ENCODE measurements at places on chromosomes 1 and 21. TPM values are rescaled to one million over a fixed set of nuclear protein-coding genes. Genes with fewer than 3 reads are reported as not detected.

The CNIH3 gene
- 15.3 TPM for total RNA-seq

The ADAMTS4 gene
- total RNA-seq: 7.9 TPM

DNA sequence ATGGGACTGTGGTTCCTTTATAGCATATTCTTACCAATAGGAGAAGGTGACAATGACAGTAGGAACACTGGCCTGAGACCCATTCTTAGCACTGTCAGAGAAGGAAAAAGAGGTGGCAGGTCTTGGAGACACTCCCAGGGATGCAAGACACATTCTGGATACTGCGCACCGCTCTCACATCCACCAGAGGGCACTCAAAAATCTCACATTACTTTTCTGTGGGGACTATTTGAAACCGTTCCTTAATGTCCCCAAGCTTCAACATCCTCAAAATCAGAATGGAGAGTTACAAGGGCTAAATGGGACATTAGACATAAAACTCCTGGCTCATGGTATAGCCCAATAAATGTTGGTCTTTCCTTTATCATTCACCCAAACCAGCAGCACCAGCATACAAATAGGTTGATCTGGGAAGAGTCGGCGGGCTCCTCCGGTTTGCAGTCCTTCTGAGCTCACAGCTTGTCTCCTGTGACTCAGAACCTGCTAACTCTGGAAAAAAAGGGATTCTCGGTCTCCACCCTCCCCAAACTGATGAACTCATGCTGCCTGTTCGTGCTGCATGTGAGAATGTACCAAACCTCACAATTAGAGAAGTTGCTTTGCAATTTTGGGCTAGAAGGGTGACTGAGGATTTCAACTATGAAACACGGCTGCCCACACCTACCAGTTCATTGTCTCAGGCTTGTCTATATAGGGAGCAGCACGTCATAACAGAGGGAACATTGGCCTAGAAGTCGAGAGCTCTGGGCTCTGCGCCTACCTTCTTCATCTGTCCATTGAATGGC lies 40.2 kb downstream of the IL12RB2 start:
- peak; percentile 26 for DNase-seq
- no peaks in the 10 kb centered on the region for H3K4me1 ChIP-seq
- H3K4me3 ChIP-seq: no peak overlapping the region
- H3K27ac ChIP-seq: no peak overlapping the region

- H3K36me3 ChIP-seq: no peaks in the 10 kb centered on the region
- no peak overlapping the region for H3K27ac ChIP-seq
- H3K27me3 ChIP-seq: no peaks in the 10 kb centered on the region
- no peak overlapping the region for H3K4me3 ChIP-seq
- H3K4me1 ChIP-seq: no peaks in the 10 kb centered on the region
These were observed 311.5 kb upstream of the DEPDC1 start for GRCh38 chr1:68808351-68808750.

DNA sequence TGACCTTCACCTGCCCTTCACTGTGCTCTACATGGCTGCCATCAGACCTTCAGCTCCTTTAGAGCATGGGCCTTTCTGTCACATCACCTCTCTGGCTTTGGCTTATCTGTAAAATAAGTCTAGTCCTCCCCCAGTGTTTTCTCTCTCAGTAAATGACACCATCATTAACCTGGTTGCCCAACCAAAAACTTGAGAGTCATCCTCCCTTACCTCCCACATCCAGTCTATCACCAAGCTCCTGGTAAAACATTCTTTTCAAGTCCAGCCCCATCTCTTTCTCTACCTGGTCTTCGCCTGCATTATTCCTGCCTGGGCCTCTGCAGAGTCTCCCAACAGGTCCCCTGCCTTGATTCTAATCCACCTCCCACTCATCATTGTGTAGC lies 13.1 kb downstream of the SLC26A9 start:
- H3K27ac ChIP-seq: no peak overlapping the region
- DNase-seq: no peak
- no peaks in the 10 kb centered on the region for H3K27me3 ChIP-seq
- H3K36me3 ChIP-seq: no peaks in the 10 kb centered on the region
- no peak overlapping the region for H3K4me3 ChIP-seq
- peaks cover 18% of the 10 kb centered on the region for H3K4me1 ChIP-seq

DNA sequence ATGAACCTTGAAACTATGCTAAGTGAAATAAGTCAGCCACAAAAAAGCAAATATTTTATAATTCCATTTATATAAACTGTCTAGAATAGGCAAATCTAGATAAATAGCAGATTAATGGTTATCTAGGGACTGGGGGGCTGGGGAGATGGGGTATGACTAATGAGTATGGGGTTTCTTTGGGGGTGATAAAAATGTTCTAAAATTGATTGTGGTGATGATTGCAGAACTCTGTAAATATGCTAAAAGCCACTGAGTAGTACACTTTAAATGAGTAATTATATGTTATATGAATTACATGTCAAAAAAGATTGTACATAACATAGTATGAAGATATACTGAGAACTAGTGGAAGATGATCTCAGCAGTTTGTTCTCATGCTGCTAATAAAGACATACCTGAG lies 675.0 kb downstream of the KIF26B start:
- H3K4me1 ChIP-seq: no peaks in the 10 kb centered on the region
- no peak overlapping the region for H3K4me3 ChIP-seq
- DNase-seq: no peak
- H3K27ac ChIP-seq: no peak overlapping the region

- no peak overlapping the region for H3K4me3 ChIP-seq
- peak; percentile 28 for DNase-seq
- no peaks in the 10 kb centered on the region for H3K27me3 ChIP-seq
- no peak overlapping the region for H3K27ac ChIP-seq
These were observed 70.2 kb downstream of the EDEM3 start for GRCh38 chr1:184684285-184685074.

DNA sequence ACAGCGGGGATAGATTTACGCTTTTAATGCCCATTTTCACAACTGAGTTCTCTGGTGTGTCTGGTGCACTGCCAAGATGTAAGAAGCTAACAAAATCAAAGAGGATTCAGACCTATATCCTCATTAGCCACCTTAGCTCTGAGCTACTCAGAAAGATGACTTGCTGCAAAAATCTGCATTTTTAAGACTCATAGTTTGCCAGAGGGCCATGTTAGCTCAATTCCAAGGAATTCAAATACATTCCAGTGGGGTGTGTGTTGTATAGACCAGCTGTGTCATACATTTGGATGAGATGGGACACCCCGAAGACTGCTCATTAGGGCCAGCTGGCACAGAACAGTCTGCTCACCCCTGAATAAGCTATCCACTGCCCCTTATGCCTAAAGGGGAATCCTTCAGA lies 8.9 kb downstream of the DENND2D start:
- peaks cover 9% of the 10 kb centered on the region for H3K36me3 ChIP-seq
- no peak overlapping the region for H3K27ac ChIP-seq
- peaks cover 21% of the 10 kb centered on the region for H3K4me1 ChIP-seq
- no peak for DNase-seq
- no peaks in the 10 kb centered on the region for H3K27me3 ChIP-seq
- H3K4me3 ChIP-seq: no peak overlapping the region

DNA sequence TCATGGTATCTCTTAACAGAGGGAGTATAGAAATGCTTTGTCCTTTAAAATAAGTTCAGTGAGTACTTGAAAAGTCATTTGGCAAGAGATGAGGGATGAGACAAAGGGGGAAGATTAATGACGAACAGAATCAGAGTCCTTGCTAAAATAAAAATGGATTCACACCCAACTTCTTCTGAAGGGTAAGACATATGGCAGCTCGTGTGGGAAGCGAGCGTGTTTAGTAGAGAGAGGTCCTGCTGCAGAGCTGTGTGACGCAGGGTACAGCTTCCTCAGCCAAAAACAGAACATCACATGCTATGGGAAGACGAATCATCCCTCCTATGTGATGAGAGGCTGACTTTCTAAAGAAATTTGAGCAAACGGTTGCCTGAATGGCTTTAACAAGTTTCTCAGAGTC lies 158.5 kb upstream of the LMO4 start:
- DNase-seq: no peak
- no peak overlapping the region for H3K4me3 ChIP-seq
- H3K36me3 ChIP-seq: no peaks in the 10 kb centered on the region
- no peaks in the 10 kb centered on the region for H3K27me3 ChIP-seq
- no peak overlapping the region for H3K27ac ChIP-seq

DNA sequence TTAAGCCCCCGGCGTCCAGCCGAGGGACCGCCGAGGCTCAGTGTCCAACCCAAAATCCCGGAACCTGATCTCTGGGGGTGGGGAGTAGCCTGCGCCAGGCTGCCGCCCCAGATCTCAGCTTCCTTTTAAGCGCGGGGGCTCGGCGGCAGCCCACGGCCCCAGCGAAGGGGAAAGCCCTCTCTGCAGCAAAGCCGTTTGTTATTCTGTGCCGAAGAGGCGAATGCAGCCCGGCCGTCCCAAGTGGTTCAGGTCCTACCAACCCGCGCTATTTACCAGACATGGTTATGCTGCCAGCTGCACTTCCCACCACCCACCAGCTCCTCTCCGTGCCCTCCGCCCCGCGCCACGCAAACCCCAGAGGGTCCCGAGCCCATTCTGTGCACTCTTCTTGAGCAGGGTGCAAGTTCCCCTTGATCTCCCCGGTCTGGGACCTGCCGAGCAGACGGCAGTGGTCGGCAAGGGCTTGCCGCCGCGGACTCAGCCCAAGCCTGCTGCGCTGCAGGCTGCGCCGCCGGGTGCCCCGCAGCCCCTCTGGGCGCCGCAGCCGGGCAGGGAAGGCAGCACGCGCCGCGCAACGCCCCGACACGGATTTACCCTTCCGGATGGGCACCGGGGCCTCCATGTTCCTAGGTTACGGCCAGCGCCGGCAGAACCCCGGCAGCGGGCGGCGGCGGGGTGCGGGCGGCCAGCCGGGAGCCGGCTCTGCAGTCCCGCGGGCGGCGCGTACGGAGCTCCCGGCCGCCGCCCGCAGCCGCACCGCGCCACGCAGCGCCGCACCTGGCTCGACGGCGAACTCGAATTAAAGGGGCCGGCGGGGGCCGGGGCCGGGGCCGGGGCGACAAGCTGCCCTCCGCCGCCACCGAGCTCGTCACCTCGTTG lies 738 bp upstream of the KCNA2 start:
- H3K4me3 ChIP-seq: peak overlapping the region; percentile 46
- peaks cover 12% of the 10 kb centered on the region for H3K27me3 ChIP-seq
- H3K27ac ChIP-seq: no peak overlapping the region
- peak; percentile 34 for DNase-seq
- peaks cover 24% of the 10 kb centered on the region for H3K4me1 ChIP-seq

DNA sequence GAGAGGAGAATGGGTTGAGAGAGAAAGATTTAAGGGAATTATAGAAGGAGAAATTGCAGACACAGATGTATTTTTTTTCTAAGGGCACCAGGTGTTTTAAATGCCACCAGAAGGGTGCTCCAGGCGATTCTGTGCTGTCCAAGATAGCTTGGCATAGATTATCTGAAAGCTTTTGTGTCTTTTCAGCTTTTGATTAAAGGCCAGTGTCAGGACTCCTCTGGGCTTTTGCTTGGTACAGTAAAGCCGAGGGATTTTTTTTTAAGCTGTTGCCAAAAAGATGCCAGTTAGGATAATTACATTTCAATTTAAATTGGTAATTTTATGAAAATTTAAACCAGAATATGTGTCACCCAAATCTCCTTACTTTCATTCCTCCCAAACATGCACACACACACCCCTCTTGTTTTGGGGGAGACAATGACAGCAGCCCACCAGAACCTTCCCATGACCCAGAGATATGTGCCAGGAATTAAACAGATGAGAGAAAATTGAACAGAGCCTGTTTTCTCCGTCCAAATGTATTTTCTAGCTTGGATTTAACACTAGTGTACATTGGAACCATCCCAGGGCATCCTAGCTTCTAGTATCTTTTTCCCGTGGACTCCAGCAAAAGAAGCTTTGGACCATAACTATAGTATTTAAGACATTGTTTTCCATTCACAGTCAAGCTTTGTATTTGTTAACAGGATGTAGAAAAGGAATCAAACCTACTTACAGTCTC lies 670.7 kb upstream of the CXADR start:
- DNase-seq: no peak
- H3K27me3 ChIP-seq: no peaks in the 10 kb centered on the region
- H3K27ac ChIP-seq: no peak overlapping the region
- no peak overlapping the region for H3K4me3 ChIP-seq
- no peaks in the 10 kb centered on the region for H3K4me1 ChIP-seq

Data from body of pancreas (tissue), 4 donors.